Posterior cingulate gyrus (tissue), 11 donors: ENCODE measurements at places on chromosomes 7 and 10.

DNA sequence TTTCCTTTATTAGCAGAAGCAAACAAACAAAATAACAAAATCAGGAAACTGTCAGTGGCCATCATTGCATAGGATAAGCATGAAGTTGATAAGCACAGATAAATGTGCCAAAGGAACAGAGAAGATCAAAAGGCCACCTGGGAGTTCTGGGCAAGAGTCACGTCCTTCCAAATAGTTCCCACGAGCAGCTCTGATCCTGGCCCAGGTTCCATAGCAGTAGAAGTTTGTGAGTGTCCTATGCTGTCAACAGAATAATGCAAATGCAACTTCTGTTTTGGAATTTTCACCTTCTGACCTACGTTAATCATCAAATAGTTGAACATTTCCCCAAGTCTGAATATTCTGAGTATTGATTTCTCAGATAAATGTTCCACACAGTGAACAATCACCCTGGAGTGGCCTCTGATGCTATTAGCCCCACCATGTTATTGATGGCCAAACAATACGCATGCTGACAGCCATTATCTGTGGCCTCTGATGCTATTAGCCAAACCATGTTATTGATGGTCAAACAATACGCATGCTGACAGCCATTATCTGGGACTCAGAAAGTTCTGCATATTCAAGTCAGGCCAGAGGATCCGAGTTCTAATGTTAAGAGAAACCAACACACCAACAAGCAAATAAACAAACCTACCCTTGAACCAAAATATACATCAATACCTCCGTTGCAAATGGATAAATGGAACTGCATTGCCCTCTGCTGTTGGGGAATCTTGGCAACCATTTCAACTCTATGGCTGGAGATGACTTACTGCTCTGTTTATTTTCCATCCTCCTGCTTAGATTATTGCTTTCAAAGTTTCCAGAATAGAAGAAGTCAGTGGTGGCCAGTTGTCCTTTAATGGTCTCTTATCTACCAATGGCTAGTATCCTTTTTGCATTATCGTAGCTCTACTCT lies 63.3 kb downstream of the MRC1 start:
- DNase-seq: no peak

DNA sequence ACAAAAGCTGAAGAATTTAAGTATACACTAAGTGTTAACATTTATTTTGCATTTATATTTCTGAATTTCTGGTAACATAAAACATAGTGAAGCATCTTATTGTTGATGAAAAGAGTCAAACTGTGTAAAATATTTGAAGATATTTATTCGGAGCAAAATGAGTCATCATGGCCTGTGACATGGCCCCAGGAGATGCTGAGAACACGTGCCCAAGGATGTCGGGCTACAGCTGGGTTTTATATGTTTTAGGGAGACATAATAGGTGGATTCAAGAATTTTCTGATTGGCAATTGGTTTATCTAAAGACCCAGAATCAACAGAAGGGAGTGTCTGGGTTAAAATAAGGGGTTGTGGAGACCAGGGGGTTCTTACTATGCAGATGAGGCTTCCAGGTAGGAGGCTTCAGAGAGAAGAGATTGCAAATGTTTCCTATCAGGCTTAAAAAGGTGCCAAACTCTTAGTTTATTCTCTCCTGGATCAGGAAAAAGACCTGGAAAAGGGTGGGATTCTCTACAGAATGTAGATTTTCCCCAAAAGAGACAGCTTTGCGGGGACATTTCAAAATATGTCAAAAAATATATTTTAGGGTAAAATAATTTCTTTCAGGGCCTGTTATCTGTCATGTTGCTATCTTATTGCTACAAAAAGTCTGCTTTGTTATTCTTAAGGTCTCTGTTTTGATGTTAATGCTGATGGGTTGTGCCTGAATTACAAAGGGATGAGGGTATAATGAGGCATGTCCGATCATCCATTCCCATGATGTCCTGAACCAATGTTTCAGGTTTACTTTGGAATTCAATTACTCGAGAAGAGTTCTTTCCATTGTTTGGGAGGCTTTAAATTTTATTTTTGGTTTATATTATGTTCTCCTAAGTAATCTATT lies 74.5 kb downstream of the VWDE start:
- DNase-seq: no peak

DNA sequence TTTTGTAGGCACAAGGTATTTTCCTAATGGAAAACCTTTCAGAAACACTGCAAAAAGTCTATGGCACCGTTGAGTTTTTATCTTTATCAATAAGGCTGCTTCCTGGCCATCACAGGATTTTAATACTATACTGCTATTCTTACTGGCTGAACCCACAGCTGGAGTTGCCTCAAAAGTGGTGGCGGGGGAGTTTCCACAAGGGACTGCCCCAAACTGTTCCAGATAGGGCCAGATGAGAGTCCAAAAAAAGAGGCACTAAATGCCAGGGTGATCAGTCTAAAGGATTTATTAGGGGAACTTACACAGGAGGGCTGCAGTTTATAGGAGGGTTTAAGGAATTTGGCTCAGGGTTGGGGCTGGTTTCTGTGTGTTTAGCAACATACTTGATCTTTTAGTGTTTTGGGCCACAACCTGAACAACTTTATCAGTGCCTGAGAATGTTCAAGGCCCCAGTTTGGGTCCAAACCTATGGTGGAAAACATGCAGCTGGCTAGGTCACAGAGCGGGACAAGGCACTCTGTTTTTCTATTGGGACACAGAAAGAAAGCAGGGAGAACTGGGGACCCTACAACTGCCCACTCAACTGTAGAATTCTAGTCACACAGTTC lies 41.4 kb downstream of the STAM start:
- no peak for DNase-seq

DNA sequence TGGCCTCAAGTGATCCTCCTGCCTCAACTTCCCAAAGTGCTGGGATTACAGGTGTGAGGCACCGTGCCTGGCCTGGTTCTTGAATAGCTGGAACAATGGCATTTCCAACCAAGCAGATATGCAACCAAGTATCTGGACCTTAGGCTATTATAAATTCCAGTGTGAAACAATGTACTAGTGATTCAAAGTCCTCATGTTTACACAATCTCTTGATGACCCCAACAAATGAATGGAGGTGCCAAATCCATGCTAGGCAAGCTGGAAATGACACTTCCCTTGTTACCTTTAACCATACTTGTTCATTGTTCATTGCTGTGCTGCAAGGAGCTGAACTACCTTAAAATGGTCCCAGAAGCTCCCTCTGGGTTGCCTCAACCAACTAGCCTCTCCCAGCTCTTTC lies 282.2 kb upstream of the KLF14 start:
- no peak for DNase-seq

- no peak for DNase-seq
Observed at GRCh38 chr10:14665304-14665703, 109.4 kb downstream of the FAM107B start.
